A549 treated with Mapracorat at 1 μM for 4 hours (cell line): ENCODE measurements at places on chromosomes 5 and 9. TPM values are rescaled to one million over a fixed set of nuclear protein-coding genes. Genes with fewer than 3 reads are reported as not detected.

The UNC13B gene
- 10.0 to 11.0 TPM (median 10.5 TPM) in 5 replicates for total RNA-seq

The ADAMTS12 gene
- 6.2 to 7.9 TPM (median 7.3 TPM) in 5 replicates for total RNA-seq

The C5orf15 gene
- 44.2 to 60.7 TPM (median 53.5 TPM) in 5 replicates for total RNA-seq

The IFNA2 gene
- total RNA-seq = not detected in 5 replicates

The DBH gene
- total RNA-seq = not detected in 5 replicates
